Sciatic nerve (tissue), 2 donors: ENCODE measurements at places on chromosomes 5 and 9. TPM values are rescaled to one million over a fixed set of nuclear protein-coding genes. Genes with fewer than 3 reads are reported as not detected.

Gene NPR2
- total RNA-seq, result 41.8 TPM

Gene RNF180
- 16.4 TPM for total RNA-seq

Gene MORN5
- total RNA-seq, result not detected

Gene IL7R
- total RNA-seq, result 7.8 TPM

Gene OR1J2
- total RNA-seq, result not detected

Gene CDH6
- 24.5 TPM for total RNA-seq

Gene NEUROG1
- not detected for total RNA-seq

Gene NRG2
- total RNA-seq, result 1.7 TPM

Gene HMGCR
- total RNA-seq, result 73.0 TPM

Gene CCDC180
- total RNA-seq, result 8.2 TPM

Gene HAVCR2
- total RNA-seq, result 11.8 TPM

Gene PDLIM4
- 50.2 TPM for total RNA-seq

Gene GABRA1
- not detected for total RNA-seq

Gene CBY3
- total RNA-seq, result not detected

Gene GAPVD1
- total RNA-seq, result 73.3 TPM

Gene SNCB
- not detected for total RNA-seq

Gene PDE8B
- total RNA-seq, result 3.6 TPM

Gene NFIL3
- total RNA-seq, result 57.8 TPM

Gene LCN9
- total RNA-seq, result not detected

Gene SLC6A19
- total RNA-seq, result 0.09 TPM

Gene ARL14EPL
- not detected for total RNA-seq

Gene PRR7
- total RNA-seq, result 8.2 TPM
